Bone marrow (tissue), 2 donors: ENCODE measurements at places on chromosomes 7 and 10.

GRCh38 chr7:79050603-79051002 lies 402.9 kb downstream of the MAGI2 start:
- DNase-seq, result no peak

GRCh38 chr10:80465451-80465835 lies 11.3 kb downstream of the TSPAN14 start:
- DNase-seq, result no peak

DNA sequence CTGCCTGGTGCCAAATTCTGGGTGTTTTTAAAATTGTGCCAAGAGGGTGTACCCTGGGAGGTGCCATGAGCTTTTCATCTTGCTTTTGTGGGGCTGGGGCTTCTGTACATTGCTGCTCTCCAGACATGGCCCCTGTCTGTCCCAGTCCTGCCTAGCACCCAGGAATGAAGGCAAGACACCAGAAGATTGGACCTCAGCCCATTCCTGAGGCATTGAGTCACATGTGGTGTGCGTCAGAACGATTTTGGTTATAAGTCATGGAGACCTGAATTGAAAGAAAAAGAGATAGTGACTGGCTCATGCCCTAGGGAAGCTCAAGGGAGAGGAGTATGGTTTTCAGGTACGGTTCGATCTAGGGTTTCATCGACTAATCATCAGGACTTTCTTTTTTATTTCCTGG lies 493.2 kb downstream of the TYW1 start:
- DNase-seq, result no peak

DNA sequence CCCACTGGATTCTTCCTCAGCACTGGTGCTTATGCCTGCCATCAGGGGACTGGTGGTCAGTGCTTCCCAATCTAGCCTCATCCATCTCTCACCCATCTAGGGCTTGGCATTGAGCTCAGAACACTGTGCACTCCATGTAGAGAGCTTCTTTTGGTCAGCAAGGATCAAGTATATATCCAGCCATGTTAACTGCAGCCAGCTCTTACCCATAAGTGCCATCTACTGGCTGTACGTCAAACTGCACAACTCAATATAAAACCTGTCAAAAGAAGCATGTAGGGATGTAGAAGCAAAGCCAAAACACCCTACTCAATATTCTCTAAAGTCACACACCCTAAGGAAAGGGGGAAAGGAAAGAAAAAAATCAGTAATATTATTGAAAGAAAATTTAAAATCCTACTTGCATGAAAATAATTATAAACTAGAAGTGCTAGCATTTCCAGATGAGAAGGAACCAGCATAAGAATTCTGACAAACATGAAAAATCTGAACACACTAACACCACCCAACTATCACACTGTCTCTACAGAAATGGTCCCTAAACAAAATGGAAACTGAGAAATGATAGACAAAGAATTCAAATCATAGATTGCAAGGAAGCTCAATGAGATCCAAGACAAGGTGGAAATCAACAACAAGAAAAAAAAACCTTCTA lies 531.1 kb upstream of the STEAP1 start:
- no peak for DNase-seq

- DNase-seq, result no peak
These were observed 224.7 kb upstream of the PHYHIPL start for GRCh38 chr10:58951746-58952145.

GRCh38 chr7:158123753-158124152 lies 463.9 kb downstream of the PTPRN2 start:
- DNase-seq, result no peak

DNA sequence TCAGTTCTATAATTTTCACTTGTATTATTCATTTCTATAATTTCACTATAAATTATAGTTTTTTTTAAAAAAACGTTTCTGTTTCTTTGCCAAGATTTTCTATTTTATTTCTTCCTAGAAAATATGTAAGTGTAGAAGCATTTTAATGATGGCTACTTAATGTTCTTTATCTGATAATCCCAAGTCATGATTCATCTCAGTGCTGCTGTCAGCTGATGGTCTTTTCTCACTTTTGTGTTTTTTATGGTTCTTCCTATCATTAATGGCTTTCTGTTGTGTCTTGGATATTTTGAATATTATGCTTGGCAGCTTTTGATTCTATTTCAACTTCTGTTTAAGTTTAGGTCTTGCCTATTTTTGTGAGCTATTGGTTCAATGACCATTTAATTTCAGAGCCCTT lies 268.6 kb downstream of the BAMBI start:
- no peak for DNase-seq

GRCh38 chr10:103171278-103171677 lies 21.8 kb downstream of the NT5C2 start:
- DNase-seq, result no peak

- no peak for DNase-seq
These were observed 136.0 kb downstream of the PHF14 start for GRCh38 chr7:11109659-11110058.

DNA sequence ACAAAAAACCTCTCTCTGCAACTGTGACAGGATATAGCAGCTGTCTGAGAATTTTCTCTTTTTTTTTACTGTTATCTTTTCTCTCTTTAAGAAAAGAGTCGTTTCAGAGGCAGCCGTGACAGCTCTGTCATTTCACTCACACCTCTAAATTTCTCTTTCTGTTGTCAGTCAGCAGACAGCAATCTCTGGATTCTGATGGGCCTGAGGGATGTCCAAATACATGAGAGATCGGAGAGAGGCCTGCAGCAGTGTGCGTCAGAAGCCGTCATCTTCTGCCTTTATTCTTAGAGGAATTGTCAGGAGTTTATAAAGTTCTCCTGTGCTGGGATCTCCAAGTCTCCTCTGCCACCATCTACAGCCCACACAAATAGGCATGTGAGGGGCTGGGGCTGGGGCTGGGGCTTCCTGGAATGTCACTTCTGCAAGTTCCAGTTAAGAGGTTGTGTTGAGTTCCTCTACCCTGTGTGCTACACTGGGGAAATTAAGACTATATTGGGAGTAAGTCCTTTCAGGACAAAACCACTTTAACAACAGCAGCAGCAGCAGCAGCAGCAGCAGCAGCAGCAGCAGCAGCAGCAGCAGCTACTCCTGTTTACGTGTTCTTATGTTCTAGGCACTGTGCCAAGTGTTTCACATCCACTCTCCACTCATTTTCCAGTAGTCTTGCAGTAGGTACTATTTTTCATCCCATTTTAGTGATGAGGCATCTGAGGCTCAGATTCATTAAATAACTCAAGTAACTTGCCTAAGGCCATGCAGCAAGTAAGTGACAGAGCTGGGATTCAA lies 541.3 kb downstream of the LRMDA start:
- DNase-seq, result no peak
